ENCODE measurements at places on chromosomes 13 and 19. TPM values are rescaled to one million over a fixed set of nuclear protein-coding genes. Genes with fewer than 3 reads are reported as not detected.

The ZNF610 gene
- total RNA-seq = not detected

The S1PR2 gene
- 1.2 TPM for total RNA-seq

The GIPC3 gene
- 0.23 TPM for total RNA-seq

The ZFR2 gene
- total RNA-seq = 0.48 TPM

The NTF4 gene
- 0.34 TPM for total RNA-seq

The TPRX2 gene
- total RNA-seq = not detected
